ENCODE measurements at places on chromosomes 5 and 9.
A peak's percentile ranks its signal among the peaks of the same experiment; 100 is the strongest.

DNA sequence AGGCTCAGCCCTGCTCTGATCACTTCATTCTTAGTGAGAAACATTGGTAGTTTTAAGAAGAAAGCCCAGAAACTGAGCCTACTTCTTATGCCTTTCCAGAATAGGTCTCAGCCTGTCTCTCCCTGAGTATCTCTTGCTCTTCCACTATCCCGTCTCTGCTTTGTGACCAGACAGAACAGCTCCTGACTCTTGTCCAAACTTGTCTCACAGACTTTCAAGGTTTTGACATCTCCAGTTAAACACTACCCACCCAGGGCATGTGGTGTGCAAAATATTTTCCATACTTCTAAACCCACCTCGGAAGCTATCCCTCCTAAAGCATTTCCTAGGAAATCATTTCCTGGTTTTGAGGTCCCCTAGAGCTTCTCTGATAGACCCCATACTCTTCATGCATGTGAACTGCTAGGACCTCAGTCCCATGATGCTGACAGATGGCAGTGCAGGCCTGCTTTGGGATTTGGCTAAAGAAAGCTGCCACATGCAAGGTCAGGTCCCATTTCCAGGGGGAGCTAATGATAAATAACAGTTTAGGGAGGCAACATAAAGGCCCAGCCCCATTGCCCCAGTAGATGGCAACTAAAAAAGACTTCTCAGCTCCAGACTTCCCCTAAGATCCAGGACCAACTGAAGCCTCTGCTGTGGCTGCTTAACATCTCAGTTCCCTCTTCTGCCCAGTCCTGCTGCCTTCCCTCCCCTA, 211.5 kb downstream of the MED10 start:
- no peak for DNase-seq

- peak; percentile 56 for DNase-seq
Observed at GRCh38 chr5:53027913-53028312, 38.8 kb downstream of the ITGA2 start.

- no peak for DNase-seq
Observed at GRCh38 chr5:1470762-1471211, 25.5 kb upstream of the SLC6A3 start.

- DNase-seq: no peak
Observed at GRCh38 chr5:140840978-140841962, at the start of gene PCDHA8. Gene PCDHA8, plus strand, starts transcription at chr5:140841187. Its CDS starts 135 bp downstream, at chr5:140841322.

DNA sequence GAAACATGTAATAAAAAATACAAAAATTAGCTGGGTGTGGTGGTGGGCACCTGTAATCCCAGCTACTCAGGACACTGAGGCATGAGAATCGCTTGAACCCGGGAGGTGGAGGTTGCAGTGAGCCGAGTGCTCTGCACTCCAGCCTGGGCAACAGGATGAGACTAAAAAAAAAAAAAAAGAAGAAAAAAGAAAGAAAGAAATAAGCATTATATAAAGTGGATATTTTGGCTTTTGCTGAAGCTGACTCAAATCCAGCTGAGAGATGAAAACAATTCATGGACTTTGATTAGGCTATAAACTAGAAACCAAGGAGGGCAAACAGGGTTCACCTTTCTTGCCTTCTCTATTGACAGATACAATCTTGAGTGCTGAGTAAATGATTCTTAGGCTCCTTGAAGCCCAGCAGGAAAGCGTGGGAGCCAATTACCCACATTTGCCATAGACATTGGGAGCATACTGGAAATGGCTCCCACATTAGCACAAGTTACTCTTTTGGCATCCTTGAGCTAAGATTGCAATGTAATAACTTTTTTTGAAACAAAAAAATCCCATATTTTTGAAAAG, 2.4 kb upstream of the BTF3 start:
- no peak for DNase-seq

- DNase-seq: no peak
Observed at GRCh38 chr5:170302653-170303501, 5.3 kb upstream of the LCP2 start.

- DNase-seq: no peak
Observed at GRCh38 chr9:92253656-92254055, 39.8 kb downstream of the IARS1 start.

DNA sequence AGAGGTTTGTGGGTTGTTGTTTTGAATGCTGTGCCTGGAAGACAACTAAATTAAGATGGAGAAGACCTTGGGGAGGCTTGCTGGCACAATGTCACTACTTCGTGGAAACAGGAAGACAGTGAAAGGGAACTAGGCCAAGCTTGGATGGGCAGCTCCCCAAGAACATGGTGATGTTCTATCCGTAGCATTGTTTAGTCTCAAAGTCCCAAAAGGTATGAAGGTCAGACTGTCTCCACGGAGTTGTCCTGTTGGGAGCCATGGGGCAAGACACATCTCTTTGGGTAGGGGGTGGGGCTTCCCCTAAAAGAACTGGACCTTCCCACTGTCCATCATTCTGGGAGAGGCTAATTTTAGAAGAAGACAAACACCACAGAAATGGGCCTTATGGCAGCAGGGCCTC, 140.5 kb downstream of the ENTREP1 start:
- DNase-seq: no peak

DNA sequence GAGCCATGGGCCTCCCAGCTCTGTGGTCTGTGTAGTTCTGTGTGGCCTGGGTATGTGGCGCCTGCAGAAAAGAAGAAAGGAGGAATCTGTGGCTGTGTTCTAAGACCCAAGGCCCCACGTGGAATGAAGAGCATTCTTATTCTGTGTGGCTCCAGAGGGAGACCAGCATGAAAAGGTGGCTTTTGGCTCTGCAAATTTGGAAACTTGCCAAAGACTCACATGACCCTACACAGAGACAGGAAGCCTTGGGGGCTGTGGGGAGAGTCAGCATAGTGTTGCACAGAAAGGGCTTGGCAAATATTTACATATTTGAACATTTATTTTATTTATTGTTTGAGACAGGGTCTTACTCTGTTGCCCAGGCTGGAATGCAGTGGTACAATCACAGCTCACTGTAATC, 193.3 kb downstream of the TMEM38B start:
- DNase-seq: no peak

GRCh38 chr5:158858746-158859145, 241.0 kb downstream of the EBF1 start:
- DNase-seq: no peak

GRCh38 chr9:111483439-111483857, 735 bp downstream of the ECPAS start:
- DNase-seq: no peak

DNA sequence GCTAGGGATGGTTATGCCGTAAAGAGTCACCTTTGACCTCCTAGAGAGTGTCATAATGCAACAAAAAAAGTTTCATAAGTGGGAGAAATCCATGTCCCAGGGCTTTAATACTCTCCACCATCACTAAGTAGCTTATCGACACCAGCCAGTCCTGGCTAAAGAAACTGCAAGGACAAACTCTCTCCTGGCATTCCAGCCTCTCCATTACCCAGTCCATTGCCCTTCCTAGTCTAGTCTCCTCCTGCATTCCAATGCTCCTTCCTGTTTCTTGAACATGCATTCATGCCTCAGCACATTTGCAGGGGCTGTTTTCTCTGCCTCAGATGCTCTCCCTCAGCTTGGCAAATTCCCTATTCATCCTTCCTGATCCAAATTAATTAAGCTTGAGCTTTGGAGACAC, 364.1 kb downstream of the BRINP1 start:
- no peak for DNase-seq

DNA sequence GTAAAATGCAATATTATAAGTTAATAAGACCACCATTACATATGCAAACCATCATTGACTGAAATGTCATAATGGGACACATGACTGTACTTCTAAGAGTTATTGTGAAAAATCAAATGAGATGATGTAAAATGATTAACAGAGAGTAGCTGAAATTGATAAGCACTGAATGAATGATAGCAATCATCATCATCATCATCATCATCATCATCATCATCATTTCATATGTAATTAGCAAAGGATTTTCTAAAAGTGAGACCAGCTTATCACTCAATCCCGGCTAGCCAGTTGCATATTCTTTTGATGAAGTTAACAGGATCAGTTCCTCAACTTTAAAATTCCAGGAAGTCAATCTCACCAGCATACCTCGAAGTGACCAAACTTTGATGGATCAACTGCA, 650.3 kb upstream of the KLF4 start:
- no peak for DNase-seq

- DNase-seq: no peak
Observed at GRCh38 chr5:154690488-154690887, 64.7 kb upstream of the LARP1 start.

- no peak for DNase-seq
Observed at GRCh38 chr5:116699332-116699731, 124.7 kb upstream of the SEMA6A start.

GRCh38 chr5:14415698-14416074, 165.9 kb upstream of the OTULINL start:
- DNase-seq: no peak

DNA sequence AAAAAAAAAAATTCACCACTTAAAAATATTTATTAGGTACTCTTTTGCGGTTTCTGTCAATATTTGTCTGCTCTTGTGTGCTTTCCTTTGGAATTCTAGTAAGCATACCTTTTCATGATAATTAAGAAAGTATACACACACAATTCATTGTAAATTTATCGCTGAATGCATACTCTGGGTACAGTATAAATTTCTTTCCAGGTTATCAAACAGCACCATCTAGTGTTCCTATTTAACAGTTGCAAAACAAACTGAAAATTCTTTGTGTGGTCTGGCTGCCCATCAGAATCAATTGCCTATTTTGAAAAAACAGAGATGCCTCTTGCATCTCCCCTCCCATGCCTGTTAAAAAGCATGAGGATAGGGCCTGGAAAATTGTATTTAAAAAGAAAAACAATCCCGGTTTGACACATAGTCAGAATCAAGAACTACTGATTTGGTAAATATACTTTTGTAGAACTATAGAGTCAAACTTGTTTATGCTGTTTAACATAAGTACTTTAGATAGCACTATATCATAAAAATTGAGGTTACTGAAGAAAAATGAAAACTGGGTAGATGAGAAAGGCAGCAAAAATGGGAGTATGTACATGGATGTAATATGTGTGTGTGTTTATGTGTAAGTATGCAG, 16.2 kb downstream of the PGGT1B start:
- peak; percentile 37 for DNase-seq

- peak; percentile 86 for DNase-seq
Observed at GRCh38 chr9:97564291-97565175, 63.1 kb downstream of the TMOD1 start.

- DNase-seq: no peak
Observed at GRCh38 chr5:73229271-73229670, 56.3 kb downstream of the TMEM174 start.

GRCh38 chr9:132367613-132368313, 13.0 kb upstream of the SETX start:
- peak; percentile 14 for DNase-seq

DNA sequence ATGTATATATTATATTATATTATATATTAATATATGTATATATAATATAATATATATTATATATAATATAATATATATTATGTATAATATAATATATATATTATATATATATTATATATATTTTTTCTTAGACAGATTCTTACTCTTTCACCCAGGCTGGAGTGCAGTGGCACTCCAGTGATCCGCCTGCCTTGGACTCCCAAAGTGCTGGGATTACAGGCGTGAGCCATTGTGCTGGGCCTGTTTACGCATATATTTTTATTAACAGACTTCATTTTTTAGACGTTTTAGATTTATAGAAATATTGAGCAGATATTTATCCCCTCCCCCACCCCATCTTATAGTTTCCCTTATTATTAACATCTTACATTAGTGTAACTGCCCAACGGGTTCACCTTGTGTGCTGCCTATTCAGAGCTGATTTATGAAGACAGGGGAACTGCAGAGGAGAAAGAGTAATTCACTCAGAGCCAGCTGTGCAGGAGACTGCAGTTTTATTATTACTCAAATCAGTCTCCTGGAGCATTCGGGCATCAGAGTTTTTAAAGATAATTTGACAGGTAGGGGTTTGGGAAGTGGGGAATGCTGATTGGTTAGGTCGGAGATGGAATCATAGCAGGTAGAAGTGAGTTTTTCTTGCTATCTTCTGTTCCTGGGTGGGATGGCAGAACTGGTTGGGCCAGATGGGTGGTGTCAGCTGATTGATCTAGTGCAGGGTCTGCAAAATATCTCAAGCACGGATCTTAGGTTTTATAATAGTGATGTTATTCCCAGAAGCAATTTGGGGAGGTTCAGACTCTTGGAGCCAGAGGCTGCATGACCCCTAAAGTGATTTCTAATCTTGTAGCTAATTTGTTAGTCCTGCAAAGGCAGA, 93.4 kb downstream of the UNC13B start:
- DNase-seq: no peak

DNA sequence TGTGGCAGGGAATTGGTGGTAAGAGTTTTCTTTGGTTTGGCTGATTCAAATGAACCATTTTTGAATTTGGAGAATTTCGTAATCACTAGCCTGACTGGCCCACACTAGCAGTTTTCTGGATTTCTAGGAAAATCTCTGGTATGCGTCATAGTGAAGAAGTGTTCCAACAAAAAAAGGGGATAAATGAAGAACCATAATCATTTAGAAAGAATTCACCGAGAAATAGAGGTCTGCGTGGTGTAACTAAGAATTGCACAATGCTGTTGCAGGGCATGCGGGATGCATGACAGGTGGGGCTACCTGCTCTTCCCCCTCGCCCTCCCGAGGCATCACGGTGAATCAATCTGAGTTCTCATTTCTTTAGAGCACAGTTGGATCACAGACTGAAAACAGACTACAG, 232.3 kb upstream of the PAPPA start:
- peak; percentile 85 for DNase-seq

GRCh38 chr9:81103597-81104471, 585.5 kb downstream of the TLE1 start:
- DNase-seq: no peak

DNA sequence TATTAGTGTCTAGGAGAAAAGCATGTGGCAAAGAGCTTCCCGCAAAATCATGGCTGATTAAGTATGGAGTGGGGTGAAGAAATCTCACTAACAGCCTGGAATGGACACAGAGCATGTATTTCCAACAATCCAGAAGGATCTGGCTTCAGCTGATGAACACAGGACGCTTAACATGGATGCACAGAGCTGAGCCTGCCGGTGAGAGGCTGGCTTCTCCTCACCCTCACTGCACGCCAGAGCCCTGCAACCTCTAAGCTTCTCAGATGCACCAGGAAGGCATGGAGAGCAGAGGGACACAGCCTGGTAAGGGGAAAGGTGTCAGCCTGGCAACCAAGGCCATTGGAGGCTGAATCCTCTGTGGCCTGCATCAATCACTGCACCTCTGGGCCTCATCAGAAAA, 298.5 kb downstream of the TRIM32 start:
- no peak for DNase-seq

- DNase-seq: no peak
Observed at GRCh38 chr9:36640771-36641381, 68.2 kb downstream of the MELK start.

DNA sequence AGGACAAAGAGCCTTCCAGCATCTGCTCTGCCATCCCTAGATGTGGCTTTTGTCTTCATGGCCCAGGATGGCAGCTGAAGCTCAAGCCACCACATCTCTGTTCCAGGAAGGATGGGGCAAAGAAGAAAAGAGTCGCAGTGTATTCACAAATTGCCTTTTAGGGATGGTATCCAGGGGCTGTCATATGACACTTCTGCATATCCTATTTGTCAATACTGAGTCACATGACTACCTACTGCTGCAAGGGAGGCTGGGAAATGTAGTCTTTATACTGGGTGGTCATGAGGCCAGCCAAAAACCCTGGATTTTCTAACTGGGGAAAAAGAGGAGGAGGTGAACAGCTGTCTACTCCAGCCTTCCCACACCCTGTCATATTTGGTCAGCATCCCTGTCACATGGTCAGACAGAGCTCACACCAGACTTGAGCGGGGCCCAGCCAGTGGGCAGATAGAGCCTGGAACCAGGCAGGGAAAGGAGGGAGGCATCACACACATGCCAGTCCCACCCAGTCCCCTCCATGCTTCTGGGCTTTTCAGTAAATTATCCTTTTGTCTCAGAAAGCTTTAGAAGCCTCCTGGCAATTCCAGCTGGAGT, 52.0 kb downstream of the OLFM1 start:
- DNase-seq: no peak

Data from amniotic epithelial cell (primary cell).